ENCODE measurements at places on chromosomes 5 and 9.
A peak's percentile ranks its signal among the peaks of the same experiment; 100 is the strongest.

DNA sequence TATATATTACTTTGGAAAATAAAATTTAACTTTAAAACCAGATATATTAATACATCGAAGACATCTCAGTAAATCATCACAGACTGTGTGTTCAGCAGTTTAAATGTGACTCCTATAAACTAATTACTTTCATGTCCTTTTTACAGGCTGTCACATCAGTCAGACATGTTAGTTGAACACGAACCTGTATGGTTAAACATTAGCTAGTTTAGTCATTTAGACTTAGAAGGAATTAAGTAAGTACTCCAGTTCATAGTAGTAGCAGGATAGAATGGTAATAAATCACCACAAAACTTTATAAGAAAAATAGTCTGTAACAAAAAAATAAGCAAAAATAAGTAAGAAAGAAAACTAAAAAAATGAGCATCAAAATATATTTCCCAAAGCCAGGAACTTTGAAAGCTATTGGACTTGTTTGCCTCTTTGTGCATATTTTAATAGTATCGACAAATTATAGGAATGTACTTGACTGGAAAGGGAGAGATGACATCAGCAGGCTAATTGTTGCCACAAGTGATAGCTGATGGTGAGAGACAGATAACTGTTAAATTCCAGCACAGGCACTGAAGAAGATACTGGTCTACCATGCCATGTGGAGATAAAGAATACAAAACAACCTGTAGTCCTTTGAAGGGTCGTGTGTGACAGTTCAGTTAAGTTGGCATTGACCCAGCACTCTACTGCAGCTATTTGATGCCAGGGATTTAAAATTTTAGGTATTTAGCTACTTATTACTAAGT, 83.9 kb downstream of the RIC1 start:
- no peak for DNase-seq

- no peak for DNase-seq
Measured at GRCh38 chr5:171315386-171315891, 6.4 kb downstream of the TLX3 start.

DNA sequence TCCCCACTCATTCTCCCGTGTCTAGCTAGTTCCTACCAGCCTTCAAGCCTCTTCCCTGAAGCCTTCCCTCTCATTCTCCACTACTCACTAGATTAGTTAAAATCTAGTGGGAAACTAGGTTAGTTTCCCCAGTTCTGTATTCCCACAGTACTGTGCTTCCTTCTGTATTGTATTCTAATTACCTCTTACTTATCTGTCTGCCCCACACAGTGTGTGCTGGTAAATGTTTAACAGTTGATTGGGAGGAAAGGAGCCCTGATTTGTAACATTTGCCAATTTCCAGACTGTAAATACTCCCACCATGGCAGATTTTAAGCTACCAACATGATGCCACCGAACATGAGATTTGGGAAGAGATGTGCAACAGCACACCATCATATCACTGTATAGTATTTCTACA, 8.3 kb downstream of the KLHL3 start:
- no peak for DNase-seq

DNA sequence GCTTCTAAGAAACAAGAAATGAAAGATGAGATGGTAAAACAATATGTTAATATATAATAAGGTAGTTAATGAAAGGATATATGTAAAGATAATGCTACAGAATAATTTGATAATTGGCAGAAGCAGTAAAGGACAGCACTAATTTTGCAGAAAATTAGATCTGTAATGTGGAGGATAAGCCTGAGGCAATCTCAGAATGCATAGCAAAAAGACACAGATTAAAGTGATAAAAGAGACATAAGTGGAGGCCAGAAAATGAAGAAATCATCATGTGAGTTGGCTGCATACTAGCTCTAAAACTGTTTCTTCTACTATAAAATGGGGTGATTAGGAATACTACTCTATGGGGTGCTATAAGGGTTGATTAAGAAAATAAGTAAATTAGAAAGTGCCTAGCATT, 225.9 kb downstream of the SEC61B start:
- DNase-seq: no peak

DNA sequence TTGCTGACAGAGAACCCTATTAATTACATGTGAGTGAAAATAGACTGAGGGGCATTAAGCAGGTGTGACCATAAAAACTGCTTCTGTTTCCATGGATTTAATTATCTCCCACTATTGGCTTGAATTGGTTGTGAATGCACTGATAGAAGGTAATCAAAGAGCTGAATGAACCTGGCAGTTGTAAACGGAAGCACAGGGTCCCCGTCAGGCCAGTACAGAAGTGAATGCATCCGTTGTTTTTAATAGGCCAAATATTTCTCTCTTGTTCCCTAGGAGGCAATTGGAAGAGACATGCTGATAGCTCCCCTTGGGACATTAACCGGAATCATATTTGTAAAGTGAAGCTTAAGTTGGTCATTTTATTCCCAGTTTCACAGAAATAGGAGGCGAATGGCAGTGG, 147.0 kb downstream of the CAVIN4 start:
- DNase-seq: no peak

GRCh38 chr5:53907827-53908226, 347.4 kb downstream of the NDUFS4 start:
- no peak for DNase-seq

DNA sequence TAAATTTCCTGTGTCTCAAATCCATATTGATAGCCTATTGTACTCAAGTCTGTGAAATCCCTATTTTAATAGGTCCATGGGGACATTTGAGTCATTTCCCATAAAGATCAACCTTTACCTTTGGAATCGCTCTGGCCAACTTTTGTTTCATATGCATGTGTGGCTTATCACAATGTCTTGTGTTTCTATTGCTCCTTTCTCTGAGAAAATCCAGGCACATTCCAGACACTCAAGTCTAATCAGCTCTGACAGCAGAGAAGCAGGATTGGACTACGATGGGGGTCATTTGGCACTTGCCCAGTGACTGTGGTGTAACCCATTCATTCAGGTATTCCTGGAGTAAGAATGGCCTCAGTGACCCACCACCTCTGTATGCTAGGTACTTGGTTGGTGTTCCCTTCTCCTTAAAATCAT, 48.4 kb downstream of the ACTBL2 start:
- no peak for DNase-seq

DNA sequence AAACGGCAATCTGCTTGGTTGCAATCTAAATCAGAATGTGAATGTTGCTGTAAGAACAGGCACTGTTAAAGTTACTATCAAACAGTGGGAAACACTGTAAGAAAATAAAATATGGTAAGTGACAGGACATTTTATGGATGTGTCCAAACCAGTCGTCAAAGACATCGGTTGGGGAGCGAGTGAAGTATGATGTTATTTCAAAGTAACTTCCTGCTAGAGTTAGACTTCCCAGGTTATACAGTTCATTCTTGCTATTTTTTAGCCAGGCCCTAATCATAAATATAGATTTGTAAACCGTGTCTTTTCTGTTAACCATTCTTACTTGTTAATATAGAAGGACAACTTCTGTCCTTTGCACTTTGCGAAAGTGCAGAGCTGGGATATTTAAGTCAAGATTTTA, 30.2 kb downstream of the LIX1 start:
- DNase-seq: no peak

- DNase-seq: no peak
Measured at GRCh38 chr9:32500768-32501167, 25.2 kb downstream of the RIGI start.

GRCh38 chr9:124297551-124297901, 39.8 kb downstream of the NEK6 start:
- DNase-seq: peak; percentile 87

- peak; percentile 35 for DNase-seq
Measured at GRCh38 chr9:93116072-93116961, 17.7 kb downstream of the NINJ1 start.

DNA sequence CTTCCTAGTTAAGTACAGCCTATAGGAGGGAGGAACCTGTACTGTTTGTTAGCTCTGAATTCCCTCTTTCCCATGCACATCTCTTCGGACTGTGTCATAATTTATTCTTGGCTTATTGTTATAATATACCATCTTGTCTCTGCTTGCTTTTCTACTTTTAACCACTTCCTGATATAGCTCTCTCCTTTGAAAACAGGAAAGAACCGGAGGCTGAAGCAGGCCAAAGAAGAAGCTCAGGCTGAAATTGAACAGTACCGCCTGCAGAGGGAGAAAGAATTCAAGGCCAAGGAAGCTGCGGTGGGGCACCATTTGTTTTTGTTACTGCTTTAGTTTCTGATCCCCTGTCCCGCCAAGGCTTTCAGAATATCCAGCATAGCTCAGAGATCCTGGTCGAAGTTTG, 4.8 kb downstream of the ATP6V1G1 start:
- DNase-seq: no peak

- peak; percentile 68 for DNase-seq
Measured at GRCh38 chr9:129140397-129141065, 29.3 kb downstream of the PTPA start.

DNA sequence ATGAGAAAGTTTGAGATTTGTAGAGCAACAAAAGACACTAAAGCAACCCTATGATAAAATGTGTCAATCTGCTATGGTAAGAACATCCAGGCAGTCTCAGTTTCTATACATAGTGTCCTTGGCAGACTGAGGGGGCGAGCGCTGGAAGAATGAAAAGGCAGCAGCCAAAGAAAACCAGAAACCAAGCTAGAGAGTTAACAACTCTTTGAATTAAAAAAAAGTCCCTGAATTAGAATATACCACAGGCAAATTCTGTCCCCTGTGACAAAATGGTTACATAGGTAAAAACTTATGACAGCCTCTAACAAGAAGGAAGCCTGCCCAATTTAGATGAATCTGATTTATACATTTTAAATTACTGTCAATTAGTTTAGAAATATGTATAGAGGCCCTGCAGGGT, 106.7 kb downstream of the OXCT1 start:
- no peak for DNase-seq

DNA sequence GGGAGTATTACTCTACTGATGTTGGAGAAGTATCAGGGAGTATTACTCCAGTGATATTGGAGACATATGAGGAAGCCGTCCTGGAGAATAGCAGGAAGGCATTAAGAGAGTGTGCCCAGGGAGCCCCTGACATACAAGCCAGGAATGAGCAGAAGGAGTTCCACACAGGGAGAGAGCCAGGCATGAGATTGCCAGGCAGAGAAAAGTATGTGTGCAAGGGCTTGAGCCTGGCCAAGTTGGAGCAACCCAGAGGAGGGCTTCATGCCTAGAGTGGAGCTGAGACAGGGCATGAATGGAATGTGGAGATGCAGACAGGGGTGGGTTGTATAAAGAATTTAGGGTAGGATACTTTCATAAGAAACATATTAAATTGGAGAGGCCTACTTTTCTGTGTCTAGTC, 213.8 kb downstream of the ADCY2 start:
- no peak for DNase-seq

DNA sequence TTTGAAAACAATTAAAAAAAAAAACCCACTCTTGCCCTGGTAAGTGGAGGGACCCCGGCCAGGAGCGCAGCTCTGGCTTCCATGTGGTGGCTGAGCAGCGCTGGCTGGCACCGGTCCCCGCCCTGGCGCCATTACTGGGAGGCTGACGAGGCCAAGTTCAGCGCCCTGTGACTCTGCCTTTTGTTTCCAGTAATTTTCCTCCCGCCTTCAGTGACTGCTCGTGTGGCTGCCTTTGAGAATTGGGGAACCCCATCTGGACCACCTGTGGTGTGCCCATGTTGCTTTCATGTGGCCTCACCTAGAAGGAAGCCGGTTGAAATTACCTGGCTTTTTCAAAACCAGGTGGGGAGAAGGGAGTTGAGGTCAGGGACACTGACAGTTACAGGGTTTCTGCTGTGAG, 136.1 kb downstream of the GAPVD1 start:
- peak; percentile 61 for DNase-seq

GRCh38 chr5:78816143-78816765, 167.7 kb upstream of the LHFPL2 start:
- DNase-seq: no peak

DNA sequence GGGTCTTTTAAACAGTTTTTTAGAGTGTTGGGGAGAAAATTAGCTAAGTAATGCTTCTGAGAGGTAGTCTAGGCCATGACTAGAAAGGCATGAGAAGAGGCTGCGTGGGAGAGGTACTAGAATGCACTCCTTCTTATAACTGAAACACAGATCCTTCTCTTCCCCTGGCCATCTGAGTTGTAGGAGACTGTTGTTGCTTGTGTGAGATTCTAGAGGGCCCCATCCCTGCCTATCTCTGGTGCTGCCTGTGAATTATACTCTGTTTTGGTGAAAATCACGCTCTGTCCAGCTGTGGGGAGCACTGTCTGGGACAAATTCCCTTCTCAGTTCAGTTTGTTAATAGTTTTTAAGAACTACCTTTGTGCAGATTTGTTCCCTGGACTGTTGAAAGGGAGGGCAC, 37.5 kb downstream of the MAP1B start:
- DNase-seq: no peak

DNA sequence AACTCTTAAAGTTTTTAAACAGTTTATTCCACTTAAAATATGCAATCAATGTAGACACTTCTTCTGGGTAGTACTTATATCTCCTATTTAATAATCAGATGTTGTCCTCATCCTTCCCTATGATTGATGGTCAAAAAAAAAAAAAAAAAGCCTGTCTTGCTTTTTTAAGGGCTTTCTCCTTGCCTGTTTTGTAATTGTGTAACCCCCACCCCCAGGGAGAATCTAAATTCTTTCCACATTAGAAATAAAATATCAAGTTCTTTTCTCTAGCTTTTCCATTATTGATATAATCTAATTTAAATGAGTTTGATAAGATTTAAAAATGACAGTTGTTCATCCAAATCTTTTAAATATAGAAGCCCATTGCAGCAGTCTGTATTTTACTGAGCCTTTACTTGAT, 119.7 kb downstream of the CHSY3 start:
- no peak for DNase-seq

GRCh38 chr5:74394528-74394915, 246.0 kb downstream of the ENC1 start:
- DNase-seq: no peak

DNA sequence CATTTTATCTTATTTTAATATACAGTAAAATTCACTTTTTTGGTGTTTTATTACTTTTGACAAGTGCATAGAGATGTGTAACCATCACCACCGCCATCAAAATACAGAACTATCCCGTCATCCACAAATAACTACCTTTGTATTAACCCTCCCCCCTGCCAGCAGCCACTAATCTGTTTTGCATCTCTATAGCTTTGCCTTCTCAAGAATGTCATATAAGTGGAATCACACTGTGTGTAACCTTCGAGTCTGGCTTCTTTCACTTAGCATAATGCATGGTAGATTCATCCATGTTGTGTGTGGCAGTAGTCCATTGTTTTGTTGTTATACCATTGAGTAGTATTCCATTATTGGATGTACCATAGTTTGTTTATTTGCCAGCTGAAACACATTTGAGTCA, 98.8 kb downstream of the BOD1 start:
- DNase-seq: no peak

Measured in spinal cord (tissue), 10 donors.